ENCODE measurements at places on chromosomes 7 and 10.

DNA sequence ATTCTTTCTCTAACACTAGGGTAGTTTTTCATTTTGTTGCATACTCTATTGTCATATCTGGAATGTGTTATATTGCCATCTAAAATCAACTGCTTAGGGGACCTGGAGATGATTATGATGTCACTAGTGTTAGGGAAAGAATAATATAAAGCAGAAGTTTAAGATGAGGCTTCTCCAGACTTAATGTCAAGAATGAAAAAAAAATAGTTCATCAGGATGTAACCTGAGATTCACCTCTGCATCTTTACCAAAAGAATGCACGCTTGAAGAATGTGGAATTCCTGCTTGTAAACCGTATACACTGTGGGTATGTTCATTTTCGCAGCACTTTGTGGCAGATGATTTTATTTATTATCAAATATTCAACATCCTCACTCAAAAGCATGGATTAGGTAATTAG lies 184.6 kb downstream of the ST7 start:
- DNase-seq = no peak
- no peak overlapping the region for H3K4me3 ChIP-seq
- peaks cover 4% of the 10 kb centered on the region for H3K36me3 ChIP-seq
- H3K4me1 ChIP-seq = peaks cover 15% of the 10 kb centered on the region
- no peak overlapping the region for H3K27ac ChIP-seq

GRCh38 chr7:47709451-47709850 lies 127.5 kb upstream of the TNS3 start:
- no peak overlapping the region for H3K4me3 ChIP-seq
- H3K4me1 ChIP-seq = no peaks in the 10 kb centered on the region
- no peak overlapping the region for H3K27ac ChIP-seq
- no peaks in the 10 kb centered on the region for H3K27me3 ChIP-seq
- H3K36me3 ChIP-seq = no peaks in the 10 kb centered on the region

- no peaks in the 10 kb centered on the region for H3K4me1 ChIP-seq
- no peak for DNase-seq
- H3K4me3 ChIP-seq = no peak overlapping the region
- H3K27ac ChIP-seq = no peak overlapping the region
Observed at GRCh38 chr10:25564351-25564750, 369.7 kb upstream of the MYO3A start.

DNA sequence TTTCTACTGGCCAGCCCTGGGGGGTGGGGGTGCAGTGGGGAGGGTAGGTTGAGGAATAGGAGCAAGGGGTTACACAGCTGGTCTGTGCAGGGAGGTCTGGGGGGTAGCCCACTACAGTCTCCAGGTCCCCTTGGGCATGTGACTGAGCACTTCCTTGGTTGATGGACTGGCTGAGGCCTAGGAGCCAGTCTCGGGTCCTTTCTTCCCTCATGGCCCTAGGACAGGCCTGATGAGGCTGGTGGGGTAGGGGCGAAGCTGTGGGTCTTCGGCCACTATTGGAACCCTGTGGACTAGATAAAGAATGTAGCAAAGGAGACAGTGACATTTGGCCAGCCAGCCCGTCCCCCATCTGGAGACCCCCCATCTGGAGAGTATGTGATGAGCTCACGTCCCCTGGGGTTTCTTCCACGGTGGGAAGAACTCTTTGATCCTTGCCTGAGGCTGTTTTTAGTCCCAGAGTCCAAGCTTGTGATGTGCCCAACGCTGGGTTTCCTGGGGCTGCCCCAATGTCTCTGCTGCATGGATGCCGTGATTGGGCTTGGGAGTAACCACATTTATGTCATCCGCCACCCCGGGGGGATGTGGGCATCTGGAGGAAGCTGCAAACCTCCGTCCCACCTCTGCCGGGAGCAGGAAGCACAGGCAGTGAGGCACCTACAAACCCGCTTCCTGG lies 20.7 kb downstream of the FAM241B start:
- peak; percentile 55 for DNase-seq
- H3K36me3 ChIP-seq = peaks cover 1% of the 10 kb centered on the region
- H3K27ac ChIP-seq = peak overlapping the region; percentile 33
- H3K27me3 ChIP-seq = peaks cover under 1% of the 10 kb centered on the region
- H3K4me3 ChIP-seq = peak overlapping the region; percentile 51

GRCh38 chr7:23895666-23896096 lies 185.7 kb downstream of the STK31 start:
- H3K36me3 ChIP-seq = no peaks in the 10 kb centered on the region
- H3K4me1 ChIP-seq = peaks cover 28% of the 10 kb centered on the region
- peak overlapping the region; percentile 43 for H3K4me3 ChIP-seq
- peaks cover 27% of the 10 kb centered on the region for H3K27me3 ChIP-seq

DNA sequence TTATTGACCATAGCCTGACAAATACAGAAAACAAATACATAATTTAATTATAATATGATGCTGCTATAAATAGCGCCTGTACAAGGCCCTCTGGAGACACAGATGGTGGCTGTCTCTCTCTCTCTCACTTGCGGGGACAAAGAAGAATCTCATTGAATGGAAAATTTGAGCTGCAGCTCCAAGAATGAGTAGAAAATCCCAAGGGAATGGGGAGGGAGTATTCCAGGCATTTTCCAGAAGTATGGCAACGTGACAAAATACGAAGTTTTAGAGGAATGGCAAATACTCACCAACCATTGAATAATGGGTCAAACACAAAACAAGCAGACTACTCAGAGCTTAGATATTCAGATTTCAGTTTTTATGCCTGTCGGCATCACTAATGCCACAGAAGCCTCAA lies 179.9 kb downstream of the NRP1 start:
- no peak overlapping the region for H3K27ac ChIP-seq
- DNase-seq = no peak
- peaks cover 3% of the 10 kb centered on the region for H3K4me1 ChIP-seq

DNA sequence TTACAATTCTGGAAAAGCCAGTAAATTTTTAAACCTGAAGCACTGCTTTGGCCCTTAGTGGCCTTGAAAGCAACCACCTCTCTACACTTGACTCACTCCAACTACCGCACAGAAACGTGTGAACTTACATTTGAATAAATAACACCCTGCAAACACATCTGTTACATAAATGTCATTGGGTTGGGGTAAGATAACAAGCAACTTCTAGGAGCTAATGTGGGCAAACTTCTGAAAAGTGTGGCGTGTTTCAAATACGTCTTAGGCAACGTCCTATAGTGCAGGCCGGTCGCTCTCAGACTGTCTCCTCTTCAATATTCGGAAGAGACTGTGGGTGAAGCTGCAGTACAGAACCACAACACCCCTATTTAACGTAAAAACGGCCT lies 474 bp downstream of the ORC5 start:
- H3K36me3 ChIP-seq = peaks cover 10% of the 10 kb centered on the region
- peaks cover 21% of the 10 kb centered on the region for H3K4me1 ChIP-seq
- H3K27me3 ChIP-seq = no peaks in the 10 kb centered on the region
- H3K4me3 ChIP-seq = peak overlapping the region; percentile 91
- peak overlapping the region; percentile 90 for H3K27ac ChIP-seq

DNA sequence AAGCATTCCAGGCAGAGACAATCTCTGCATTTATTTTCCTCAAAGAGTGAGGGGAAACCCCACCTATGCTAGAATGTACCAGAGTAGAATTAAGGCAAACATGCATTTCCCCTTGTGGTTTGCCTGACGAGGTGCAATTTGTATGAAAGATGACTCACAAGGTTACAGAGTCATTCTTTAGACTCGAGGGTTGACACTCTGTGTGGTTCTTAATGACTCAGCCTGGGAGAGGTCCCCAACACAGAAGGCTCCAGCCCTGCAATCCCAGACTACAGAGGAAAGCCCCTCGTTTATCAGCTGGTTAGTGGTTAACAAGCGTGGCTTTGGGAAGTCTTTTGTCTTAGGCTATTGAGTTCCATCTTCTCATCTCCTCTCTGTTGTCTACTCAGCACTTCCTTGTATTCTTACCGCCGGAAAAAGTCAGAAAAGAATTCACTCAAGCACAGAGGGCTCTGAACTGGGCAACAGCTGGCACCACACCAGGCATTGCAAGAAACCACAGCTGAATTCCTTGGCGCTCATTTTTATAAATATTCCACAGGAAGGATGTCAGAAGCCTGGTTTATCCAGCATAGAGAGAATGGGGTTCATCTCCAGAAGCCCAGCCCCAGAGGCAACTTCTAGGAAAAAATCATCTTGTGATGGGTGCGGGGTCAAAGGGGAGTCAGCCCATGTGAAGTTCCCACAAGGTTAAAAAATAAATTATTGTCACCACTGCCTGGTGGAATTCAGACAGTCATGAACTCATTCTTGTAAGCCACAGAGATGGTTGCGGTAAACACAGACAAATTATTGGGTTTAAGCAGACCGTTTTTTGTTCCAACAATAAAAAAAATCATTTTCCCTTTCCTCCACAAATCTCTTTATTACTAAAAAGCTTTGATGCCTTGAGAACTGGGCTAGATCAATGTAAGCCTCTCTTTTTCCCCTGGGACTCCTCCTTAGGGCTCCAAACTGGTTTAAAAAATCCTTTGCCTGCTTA lies 24.5 kb upstream of the SVIL start:
- H3K27me3 ChIP-seq = peaks cover 21% of the 10 kb centered on the region
- DNase-seq = peak; percentile 31
- H3K4me1 ChIP-seq = peaks cover 27% of the 10 kb centered on the region
- H3K36me3 ChIP-seq = peaks cover 26% of the 10 kb centered on the region
- H3K4me3 ChIP-seq = peak overlapping the region; percentile 4

GRCh38 chr7:107186240-107186639 lies 17.4 kb downstream of the HBP1 start:
- DNase-seq = no peak
- no peaks in the 10 kb centered on the region for H3K27me3 ChIP-seq
- H3K4me3 ChIP-seq = no peak overlapping the region
- no peaks in the 10 kb centered on the region for H3K4me1 ChIP-seq
- H3K27ac ChIP-seq = no peak overlapping the region

DNA sequence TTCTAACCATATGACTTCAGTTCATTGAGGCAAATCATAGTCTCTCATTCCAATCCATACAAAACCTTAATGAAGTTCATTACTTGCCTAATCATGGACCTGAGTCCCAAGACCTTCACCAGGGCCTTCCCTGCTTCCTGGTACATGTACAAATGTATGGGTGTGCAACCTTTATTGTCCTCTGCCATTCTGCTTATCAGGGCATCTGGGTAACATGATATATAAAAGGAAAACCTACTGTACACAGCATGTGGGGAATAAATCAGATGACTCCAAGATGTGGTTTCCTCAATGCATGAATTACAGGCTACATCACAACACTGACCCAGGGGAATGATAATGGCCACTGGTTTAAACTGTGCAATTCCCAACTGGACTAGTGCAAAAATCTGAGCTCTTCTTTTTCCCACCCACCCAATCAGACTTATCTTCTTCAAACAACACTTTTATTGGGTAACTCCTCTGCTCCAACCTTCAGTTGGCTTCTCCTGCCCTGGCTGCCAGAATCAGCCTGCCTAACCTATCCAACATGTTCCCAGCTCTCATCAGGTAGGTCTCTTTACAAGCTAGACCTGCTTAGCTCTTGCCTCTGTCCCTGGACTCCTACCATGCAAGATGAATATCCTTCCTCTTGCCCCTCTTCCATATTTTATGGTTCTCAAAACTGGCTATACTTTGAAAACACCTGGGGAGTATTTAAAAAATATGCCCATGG lies 11.4 kb downstream of the GOT1 start:
- H3K27me3 ChIP-seq = no peaks in the 10 kb centered on the region
- H3K4me1 ChIP-seq = peaks cover 2% of the 10 kb centered on the region
- H3K27ac ChIP-seq = no peak overlapping the region
- H3K36me3 ChIP-seq = peaks cover 37% of the 10 kb centered on the region
- no peak overlapping the region for H3K4me3 ChIP-seq

GRCh38 chr10:110600487-110601101 lies 33.1 kb downstream of the SMC3 start:
- no peak overlapping the region for H3K4me3 ChIP-seq
- no peak for DNase-seq

- no peak overlapping the region for H3K4me3 ChIP-seq
- no peaks in the 10 kb centered on the region for H3K36me3 ChIP-seq
- no peak for DNase-seq
- no peak overlapping the region for H3K27ac ChIP-seq
- H3K27me3 ChIP-seq = no peaks in the 10 kb centered on the region
- H3K4me1 ChIP-seq = no peaks in the 10 kb centered on the region
Observed at GRCh38 chr7:83872501-83872900, 223.6 kb upstream of the SEMA3E start.

GRCh38 chr10:109456566-109457301 lies 466.6 kb downstream of the XPNPEP1 start:
- no peak overlapping the region for H3K27ac ChIP-seq
- no peaks in the 10 kb centered on the region for H3K4me1 ChIP-seq
- no peak overlapping the region for H3K4me3 ChIP-seq
- H3K27me3 ChIP-seq = peaks cover 21% of the 10 kb centered on the region

DNA sequence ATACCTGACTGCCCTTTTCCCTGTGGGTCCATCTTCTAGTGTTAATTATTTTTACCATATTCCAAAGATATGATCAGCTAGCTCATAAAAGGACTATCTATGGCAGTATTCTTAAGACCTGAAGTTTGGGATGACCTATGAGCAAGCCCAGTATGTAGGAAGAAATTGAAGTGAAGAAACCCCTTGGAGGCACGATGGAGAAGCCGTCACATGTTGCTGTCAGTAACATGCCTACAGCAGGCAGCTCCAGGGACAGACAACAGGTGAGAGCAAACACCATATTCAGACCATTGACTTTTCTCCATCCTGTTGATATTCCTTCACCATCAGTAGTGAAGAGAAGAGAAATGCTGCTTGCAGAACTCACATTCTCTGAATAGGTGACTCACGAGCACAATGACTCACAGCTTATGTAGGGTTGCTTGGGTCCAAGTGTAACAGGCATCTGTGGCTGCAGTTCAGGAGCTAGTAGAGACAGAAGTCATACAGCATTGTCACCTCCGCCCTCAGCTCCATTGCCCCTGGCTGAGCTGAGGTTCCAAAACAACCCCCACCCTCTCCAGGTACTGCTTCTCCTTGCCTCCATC lies 8.4 kb upstream of the LYZL2 start:
- no peak overlapping the region for H3K4me3 ChIP-seq
- no peaks in the 10 kb centered on the region for H3K36me3 ChIP-seq
- no peak for DNase-seq
- H3K27me3 ChIP-seq = peaks cover 56% of the 10 kb centered on the region
- H3K27ac ChIP-seq = no peak overlapping the region

DNA sequence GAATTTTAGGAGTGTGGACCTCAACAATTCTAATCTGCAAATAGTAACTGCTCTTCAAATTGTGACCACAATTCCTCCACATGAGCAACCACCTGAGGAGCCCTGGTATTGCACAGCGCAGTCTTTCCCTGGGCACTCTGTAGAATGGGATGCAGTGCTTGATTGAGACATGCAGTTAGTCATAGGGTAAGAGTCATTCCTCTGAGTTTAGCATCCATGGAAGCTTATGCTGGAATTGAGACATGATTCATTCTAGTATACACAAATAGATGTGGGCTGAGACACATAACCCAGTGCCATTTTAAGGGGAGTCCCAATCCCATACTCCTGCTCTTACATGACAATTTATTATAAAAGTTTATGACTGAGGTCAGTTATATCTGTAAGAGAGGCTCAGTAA lies 582.3 kb upstream of the CNTNAP2 start:
- no peak for DNase-seq
- H3K27ac ChIP-seq = no peak overlapping the region
- no peak overlapping the region for H3K4me3 ChIP-seq
- H3K4me1 ChIP-seq = no peaks in the 10 kb centered on the region
- H3K27me3 ChIP-seq = no peaks in the 10 kb centered on the region

DNA sequence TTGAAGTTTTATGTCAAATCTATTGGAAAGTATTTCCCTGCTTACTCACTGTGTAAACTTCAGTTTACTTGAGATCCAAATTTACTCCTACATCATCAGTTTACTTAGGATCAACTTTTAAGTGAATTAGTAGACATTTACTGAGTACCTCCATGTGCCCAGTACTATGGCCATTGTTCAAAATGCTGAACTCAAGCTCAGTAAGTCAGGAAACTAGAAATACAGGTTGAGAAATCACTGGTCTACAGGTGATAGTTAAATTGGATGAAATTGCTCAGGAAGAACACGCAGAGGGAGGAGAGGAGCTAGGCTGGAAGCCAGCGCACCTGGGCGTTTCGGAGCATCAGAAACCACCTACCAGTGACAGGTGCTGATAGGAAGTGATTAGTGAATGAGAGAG lies 25.5 kb upstream of the EBLN1 start:
- no peak overlapping the region for H3K27ac ChIP-seq
- peaks cover 2% of the 10 kb centered on the region for H3K27me3 ChIP-seq
- peaks cover 2% of the 10 kb centered on the region for H3K36me3 ChIP-seq

Data from activated naive CD8-positive, alpha-beta T cell treated with anti-CD3 and anti-CD28 coated beads, Interleukin-2, amount 10 ng/mL, durations not matched to agents 7 days and 5 days (primary cell).